NCI-H187 (cell line): ENCODE measurements at places on chromosomes 16 and 17.
A peak's percentile ranks its signal among the peaks of the same experiment; 100 is the strongest.

GRCh38 chr17:73343739-73344454 is 32.1 kb upstream of the CDC42EP4 start:
- DNase-seq: no peak

GRCh38 chr17:251531-251930 is 70.1 kb upstream of the DOC2B start:
- no peak for DNase-seq

GRCh38 chr16:85157813-85158742 is 45.8 kb upstream of the CIBAR2 start:
- DNase-seq: no peak

GRCh38 chr16:13314633-13315032 is 413.2 kb downstream of the SHISA9 start:
- no peak for DNase-seq

- DNase-seq: no peak
Measured at GRCh38 chr17:38746849-38747462, 1.2 kb downstream of the PCGF2 start.

GRCh38 chr17:900336-900934 is 79.1 kb downstream of the NXN start:
- no peak for DNase-seq

DNA sequence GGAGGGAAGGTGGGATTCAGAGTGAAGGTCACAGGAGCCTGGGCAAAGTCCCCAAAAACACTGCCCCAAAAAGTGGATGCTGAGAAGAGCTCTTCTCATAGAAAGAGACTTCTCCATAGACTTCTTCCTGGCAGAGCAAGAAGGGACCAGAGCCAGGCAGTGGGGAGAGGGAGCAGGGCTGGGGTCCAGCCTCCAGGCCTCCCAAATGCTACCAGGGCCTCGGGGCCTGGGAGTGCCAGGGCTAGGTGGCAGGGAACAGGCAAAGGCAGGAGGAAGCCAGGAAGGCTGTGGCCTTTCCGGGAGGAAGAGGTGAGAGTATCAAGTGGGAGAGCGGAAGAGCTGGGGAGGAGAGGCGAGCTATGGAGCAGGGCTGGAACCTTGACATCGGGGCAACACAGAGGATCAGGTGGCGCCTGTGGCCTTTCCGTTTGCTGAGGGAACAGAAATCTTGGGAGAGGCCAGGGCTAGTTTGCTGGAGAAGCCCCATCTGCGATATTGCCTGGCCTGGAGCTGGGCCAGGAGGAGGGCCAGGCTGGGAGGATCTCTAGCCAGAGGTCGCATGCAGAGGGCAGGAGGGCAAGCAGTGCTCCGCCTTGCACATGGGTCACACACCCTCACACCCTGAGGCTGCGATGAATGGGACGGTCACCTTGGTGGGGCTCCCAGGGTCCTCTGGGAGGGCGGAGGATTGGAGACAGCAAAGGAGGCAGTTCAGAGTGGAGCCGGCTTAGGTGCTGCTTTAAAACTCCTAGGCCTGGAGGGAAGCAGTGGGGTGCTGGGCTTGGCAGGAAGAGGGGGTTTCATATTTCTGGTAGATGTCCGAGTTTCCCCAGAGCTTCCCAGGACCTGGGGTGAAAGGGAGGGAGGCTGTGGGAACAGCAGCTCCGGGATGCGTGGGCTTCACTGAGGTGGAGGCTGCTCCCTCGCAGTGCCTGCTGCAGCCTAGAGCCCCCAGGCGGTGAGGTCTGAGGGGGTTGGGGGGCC is 3.4 kb downstream of the SLC16A5 start:
- DNase-seq: no peak

DNA sequence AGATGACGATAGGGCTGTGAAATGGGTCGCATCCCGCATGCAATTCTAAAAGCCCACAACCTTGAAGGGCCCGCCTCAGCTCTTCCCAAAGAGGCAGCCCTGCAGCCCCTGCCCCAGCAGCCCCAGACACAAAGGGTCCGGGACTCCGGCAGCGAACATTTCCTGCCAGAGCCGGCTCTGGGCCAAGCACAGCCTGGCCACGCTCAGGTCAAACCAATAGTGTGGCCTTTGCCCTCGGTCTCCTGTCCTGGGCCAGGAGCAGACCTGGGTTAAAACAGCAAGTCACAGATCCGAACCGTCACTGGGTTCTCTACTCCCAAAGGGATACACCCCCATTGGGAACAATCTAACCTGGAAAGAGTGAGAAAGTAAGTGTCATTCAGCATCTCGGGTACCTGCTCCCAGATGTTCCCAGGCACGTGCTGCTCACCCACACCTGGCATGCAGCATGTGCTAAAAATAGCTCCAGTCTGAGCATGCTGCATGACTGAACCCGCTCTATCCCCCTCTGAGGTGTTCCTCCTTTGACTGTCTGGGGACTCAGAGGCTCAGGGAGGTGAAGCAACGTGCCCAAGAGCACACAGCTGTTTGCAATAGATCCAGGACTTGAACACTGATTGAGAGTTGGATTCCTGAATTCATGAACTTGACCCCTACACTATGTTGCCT is 22.2 kb upstream of the ATP2A3 start:
- no peak for DNase-seq

GRCh38 chr16:34802396-34802795 is 1343.0 kb downstream of the TP53TG3F start:
- DNase-seq: no peak

DNA sequence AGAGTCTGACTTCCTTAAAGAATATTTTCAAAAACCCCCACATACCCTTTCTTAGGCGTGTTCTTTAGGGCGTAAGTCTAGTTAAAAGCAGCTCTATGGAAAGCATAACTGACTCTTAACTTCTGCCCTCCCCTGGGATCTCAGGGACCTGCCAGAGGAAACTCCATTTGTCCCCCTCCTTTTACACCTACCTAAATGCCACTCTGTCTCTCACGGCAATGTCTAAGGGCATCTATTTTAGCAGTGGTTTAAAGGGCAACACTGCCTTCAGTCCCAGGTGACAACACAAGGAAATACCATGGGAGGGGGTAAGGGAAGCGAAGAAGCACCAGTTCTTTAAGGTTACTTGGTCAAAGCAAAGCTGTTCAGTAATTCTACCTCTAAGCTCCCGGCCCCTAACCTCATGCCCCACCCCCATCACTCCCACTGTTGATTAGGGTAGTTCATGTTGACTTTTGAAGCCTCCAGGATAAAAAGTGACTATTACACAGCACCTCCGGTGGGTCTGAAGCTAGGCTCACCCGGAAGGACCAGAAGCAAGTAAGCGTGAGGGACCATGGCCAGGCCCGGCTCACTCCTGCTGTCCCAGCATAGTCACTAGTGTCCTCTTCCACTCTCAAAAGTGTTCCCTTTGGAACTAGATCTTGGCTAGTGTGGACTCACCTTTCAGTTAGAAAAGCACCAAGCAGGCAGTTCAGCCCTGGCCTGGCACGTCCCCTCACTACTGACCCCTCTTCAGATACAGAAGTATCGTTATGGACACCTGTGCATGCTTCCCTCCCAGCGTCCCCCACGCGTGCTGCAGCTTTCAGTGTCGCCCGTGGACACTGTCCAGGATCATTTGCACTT is 47.1 kb downstream of the CYTH1 start:
- DNase-seq: no peak

DNA sequence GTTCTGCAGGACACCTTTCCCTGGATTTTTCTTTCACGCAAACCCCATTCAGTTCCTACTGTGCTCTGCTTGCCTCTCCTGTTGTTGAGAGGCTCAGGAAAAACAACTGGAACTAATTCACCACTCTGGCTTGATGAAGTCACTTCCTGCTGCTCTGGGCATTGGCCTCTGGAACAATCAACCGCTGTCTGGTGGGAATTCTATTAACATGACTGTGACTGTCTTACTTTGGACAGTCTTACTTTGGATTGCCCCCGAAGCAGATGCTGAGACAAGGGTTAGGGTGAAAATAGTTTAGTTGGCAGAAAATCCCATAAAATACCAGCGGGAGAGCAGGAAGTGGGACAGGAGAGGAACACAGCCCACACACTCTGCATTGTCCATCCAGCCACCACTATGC is 90.0 kb upstream of the HSBP1 start:
- DNase-seq: no peak

GRCh38 chr16:49498264-49498663 is 124.7 kb downstream of the C16orf78 start:
- DNase-seq: no peak

GRCh38 chr16:25416002-25416401 is 158.4 kb upstream of the ZKSCAN2 start:
- no peak for DNase-seq

GRCh38 chr16:86231321-86231995 is 278.9 kb upstream of the FOXF1 start:
- no peak for DNase-seq

DNA sequence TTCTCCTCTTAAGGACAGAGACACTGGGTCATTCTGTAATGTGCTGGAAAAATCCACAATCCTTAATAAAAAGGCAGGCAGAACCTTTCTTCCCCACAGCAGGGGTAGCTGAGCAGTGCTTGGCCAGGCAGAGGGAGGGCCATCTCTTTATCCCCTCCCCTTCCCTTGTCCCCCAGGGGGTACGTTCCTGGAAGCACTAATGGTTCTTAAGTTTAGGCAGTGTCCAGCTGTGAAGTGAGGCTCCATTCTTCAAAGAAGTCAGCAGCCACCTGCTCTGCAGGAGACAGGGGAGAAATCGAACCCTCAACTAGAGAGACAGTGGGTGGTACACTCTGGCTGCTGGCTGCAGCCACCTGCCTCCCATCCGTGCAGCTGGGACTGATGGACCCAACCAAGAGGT is 533.9 kb upstream of the CDH11 start:
- no peak for DNase-seq

DNA sequence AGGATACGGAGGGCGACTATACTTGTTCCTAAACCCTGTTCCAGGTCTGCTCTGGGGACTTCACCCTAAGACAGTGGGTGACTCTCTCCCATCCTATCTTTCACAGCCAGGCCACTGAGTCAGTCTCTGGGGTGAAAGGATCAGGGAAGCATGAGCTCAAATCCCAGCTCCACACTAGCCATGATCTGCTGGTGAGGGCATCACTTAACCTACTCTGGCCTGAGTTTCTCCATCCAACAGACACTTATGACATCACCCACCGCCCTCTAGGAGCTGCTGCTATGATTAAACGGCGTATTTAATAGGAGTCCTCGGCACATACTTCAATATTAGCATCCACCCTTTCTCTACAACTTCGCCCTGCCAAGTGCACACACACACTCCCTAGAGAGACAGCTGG is 10.1 kb downstream of the GAST start:
- no peak for DNase-seq

GRCh38 chr17:5381542-5381941 is 37.9 kb downstream of the NUP88 start:
- DNase-seq: no peak

- no peak for DNase-seq
Measured at GRCh38 chr17:61942085-61942484, 14.3 kb upstream of the INTS2 start.

- DNase-seq: no peak
Measured at GRCh38 chr17:77790143-77790829, 168.2 kb upstream of the TNRC6C start.

DNA sequence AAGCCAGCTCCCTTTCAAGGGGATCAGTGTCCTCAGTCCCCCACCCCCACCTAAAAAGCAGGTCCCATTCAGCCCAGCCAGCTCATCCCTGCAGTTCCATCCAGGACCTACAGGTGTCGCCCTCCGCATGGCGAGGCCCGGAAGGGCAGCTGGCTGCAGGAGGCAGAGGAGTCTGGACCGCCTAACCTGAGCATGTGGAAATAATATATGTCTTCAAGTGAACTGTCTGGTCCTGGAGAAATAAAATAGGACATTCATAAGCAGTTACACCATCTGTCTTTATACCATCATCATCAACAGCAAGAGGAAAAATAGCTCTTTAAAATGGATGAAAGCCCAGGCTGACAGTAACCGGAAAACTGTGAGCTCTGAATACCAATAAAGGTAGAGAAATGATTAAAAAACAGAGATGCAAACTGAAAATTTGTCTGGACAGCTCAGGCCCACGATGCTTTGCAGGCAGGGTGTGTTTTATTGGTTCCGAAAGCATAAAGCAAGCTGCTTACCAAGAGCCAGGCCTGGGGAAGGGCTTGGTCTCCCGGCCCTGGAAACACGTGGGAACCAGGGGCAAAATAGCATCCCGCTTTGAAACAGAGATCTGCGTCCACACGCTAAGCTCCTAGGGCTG is 215.2 kb downstream of the ZFHX3 start:
- DNase-seq: peak; percentile 47

GRCh38 chr17:28737316-28737715 is 6.5 kb upstream of the TRAF4 start:
- no peak for DNase-seq

DNA sequence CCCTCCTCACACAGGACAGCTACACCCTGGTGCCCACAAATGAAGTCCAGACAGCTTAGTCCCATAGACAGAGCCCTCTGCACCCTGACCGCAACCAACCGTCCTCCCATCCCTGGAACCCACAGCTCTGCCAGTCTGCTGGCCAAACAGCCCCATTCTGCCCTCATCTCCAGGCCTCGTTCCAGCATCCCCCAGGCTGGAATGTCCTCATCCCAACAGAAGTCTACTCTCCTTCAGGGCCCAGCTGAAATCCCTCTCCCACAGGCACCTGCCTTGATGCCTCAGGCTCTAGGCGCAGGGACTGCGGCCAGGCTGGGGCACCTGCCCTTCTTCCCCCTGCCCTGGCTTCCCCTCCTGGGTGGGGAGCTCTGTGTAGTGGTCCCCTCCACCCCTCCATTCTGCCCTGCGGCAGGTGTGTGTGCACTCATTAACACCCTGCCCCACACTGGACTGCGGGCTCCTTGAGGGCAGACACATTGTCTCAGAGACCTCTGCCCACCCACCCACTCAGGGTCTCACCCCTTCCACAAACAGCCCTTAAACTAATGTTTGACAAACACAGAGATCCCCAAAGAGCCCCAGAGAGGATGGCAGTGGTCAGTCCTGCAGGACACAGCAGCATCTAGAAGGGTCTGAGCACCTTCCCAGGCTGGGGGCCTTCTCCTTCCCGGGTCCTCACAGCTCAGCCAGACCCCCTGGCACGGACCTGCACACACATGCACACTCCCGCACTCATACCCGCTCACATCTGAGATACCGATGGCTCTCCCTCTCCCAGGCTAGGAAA is 820 bp downstream of the GRIN2C start:
- no peak for DNase-seq

DNA sequence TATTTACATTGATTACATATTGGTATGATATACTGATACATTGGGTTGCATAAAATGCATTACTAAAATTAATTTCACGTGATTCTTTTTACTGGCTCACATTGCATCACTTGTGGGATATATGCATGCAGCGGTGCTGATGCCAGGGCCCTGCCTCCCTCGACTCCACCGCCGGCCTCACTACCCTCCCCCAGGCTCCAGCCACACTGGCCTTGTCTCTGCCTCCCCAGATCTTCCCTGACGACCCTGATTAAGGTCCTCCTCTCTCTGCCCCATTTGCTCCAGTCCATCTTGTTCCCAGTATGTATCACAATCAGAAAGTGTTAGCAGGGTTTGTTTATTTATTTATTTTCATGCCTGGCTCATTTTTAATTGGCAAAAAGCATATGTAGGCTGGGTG is 306.8 kb downstream of the FOXL1 start:
- no peak for DNase-seq

GRCh38 chr16:55257966-55258613 is 65.9 kb upstream of the IRX6 start:
- no peak for DNase-seq
